ENCODE measurements at places on chromosomes 2 and 18. TPM values are rescaled to one million over a fixed set of nuclear protein-coding genes. Genes with fewer than 3 reads are reported as not detected.

SP140 gene
- 0.26 TPM for total RNA-seq

CNDP1 gene
- not detected for total RNA-seq

TRIM54 gene
- total RNA-seq = 136 TPM

DLGAP1 gene
- 0.56 TPM for total RNA-seq

DNA sequence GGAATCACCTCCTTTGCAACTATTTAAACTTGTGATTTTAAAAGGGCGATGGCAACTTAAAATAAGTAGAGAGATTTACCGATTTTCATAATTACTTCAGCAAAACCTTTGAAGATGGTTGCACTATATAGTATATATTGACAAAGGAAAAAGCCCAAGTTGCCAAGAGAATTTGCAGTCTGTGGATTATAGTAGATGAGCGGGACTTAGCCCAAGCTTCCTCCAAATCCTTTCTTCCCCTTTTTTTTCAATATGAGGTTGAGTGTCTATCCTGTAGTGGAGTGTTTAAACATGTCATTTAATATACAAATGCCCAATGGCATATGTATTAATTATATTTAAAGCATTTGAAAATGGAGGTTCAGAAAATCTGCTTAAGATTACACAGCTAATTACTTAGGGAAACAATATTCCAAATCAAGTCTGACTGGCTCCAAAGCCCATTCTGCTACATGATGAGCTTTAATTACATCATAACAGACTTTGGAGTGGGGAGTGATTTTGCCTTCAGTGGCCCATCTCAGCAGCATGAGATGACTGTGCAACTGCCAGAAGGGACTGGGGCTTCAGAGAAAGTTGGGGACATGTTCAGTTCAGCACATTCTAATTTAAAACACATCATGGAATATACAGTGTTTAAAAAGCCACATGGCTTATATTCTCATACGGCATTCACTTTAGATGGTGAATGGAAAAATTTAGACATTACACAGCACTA is 73.2 kb downstream of the COL3A1 start:
- H3K4me3 ChIP-seq = no peak overlapping the region
- no peaks in the 10 kb centered on the region for H3K4me1 ChIP-seq
- DNase-seq = no peak
- H3K36me3 ChIP-seq = peaks cover 3% of the 10 kb centered on the region
- no peaks in the 10 kb centered on the region for H3K27me3 ChIP-seq

DNA sequence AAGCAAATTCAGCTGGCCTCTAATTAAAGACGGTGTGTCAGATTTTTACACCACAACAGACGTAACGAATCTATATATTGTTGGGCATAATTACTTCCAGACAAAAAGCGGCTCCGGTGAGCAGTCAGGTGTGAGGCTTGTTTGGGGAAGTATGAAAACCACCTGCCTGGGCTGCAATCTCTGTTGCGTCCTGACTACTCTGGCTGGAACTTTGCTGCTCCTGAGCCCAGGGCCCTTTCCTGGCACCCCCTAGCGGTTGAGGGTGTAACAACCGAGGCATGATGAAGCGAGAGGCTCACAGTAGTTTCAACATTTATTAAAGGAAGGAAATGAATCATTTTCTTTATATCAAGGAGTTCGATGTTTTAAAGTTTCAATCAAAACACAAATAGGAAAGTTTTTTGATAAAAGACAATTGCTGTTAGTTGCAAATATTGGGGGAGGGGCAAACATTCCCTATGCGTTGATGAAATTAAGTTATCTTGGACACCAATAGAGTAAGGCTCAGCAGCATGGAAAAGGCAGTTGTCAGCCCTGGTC is 10.6 kb upstream of the ITGB6 start:
- no peaks in the 10 kb centered on the region for H3K36me3 ChIP-seq
- no peaks in the 10 kb centered on the region for H3K27me3 ChIP-seq
- no peak for DNase-seq
- H3K27ac ChIP-seq = no peak overlapping the region
- H3K4me3 ChIP-seq = no peak overlapping the region

- peak overlapping the region; percentile 97 for H3K27ac ChIP-seq
- no peaks in the 10 kb centered on the region for H3K4me1 ChIP-seq
- peak overlapping the region; percentile 81 for H3K4me3 ChIP-seq
- H3K36me3 ChIP-seq = peaks cover 7% of the 10 kb centered on the region
- no peaks in the 10 kb centered on the region for H3K27me3 ChIP-seq
Measured at GRCh38 chr2:127527001-127527804, 914 bp upstream of the IWS1 start.

All from right atrium auricular region (tissue), 2 donors.